ENCODE measurements at places on chromosomes 4 and X.

- DNase-seq = peak; percentile 58
Observed at GRCh38 chr4:118772081-118772766, 63.7 kb downstream of the SEC24D start.

- DNase-seq = no peak
Observed at GRCh38 chr4:157574606-157575005, 354.1 kb downstream of the GRIA2 start.

DNA sequence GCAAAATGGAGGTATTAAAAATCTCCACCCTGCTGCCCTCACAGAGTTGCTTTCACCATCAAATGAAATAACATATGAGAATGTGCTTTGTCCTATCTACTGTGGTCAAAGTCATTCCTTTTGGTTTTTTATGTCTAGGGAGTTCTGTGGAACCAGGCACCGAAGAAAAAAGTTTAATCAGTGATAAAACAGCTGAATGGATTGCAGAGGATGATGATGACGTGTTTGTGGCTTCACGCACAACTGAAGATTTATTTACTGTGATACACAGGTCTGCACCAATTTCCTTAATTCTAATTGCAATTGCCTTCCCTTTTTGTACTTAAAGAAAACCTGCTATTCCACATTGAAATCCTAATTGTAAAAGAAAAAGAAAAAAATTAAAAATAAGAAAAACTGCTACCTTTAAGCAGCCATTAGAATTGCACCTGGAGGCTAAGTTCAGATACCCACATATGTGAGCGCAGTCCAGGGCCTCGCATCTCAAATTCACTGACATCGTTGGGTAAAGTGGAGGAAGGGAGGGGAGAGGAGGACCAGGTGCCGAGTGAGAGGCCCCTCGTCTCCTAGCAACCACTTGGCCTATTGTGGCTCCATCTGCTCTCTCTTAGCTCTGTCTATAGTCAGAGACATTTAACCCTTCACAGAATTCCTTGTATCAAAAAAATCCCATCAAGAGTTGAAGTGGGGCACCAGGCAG, 10.5 kb upstream of the RTL5 start:
- peak; percentile 17 for DNase-seq

- no peak for DNase-seq
Observed at GRCh38 chr4:161444626-161445025, 719.2 kb downstream of the FSTL5 start.

DNA sequence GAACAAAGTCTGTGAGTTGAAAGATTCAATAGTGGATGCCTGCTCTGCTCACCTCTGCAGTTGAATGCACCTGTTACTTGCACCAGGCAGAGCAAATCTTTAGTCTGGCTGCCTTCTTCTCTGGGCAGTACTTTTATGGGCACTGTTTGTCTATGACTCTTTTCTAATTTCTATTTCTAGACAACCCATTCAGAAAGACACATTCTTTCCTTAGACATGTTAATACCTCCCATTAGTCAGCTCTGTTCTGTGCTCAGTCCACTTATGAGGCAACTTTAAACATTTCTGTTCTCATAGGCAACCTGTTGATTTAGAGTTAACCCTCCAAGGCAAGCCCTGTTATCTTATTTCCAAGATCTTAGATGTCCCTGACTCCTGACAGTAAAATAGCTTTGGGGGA, 108.9 kb downstream of the SYNPO2 start:
- no peak for DNase-seq

DNA sequence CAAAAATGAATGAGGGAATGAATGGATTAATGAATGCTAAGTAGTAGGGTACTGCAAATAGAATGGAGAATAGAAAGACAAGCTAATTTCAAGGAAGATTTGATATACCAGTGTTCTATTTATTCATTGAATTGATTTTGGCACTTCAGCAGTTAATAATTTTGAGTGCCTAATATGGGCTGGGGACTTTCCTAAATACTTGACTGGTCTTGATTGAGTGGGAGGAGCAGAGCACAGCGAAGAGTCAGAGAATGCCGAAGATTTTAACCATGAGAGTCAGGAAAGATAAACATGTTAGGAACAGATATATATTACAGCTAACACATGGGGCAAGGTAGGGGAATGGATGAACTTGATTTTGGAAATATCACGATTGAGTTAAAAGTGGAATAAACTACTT, 10.6 kb downstream of the IL15 start:
- no peak for DNase-seq

- no peak for DNase-seq
Observed at GRCh38 chrX:64437218-64437617, 42.0 kb upstream of the MTMR8 start.

DNA sequence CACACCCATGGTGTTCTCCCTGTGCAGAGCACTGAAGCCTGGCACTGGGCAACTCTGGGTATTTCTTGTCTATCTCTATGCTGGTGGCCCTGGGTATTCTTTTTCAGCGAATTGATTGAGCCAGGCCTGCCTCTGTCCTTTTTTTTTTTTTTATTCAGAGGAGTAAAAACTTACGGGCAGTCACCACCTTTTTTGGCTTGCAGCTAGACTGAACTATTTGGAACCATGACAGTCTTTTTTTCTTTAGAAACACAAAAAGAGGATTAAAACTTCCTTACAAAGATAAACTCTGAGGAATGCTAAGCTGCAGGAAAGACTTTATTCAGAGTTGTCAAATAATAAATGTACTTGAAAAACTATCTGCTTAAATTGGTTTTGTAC, 119.2 kb upstream of the STIM2 start:
- DNase-seq = peak; percentile 17

GRCh38 chr4:183136855-183137254, 37.8 kb downstream of the WWC2 start:
- DNase-seq = no peak

- no peak for DNase-seq
Observed at GRCh38 chr4:184395971-184396391, 78.4 kb downstream of the IRF2 start.

DNA sequence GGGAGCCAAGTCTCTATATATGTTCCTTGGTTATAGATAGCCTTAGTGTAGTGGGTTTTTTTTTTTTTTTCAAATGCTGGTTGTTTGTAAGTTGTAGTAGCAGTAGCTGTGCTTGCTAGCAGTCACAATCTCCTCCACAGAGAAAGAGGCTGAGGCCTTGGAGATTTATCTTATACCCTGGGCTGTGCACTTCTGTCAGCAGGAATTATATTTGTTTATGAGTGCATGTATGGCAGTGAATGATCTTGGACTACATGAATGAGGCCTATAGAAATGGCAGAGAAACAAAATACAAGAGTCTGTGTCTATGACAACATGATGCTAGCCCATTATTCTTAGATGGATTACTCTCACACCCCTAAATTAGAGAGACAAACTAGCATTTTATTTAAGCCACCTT, 1674.2 kb upstream of the ADGRL3 start:
- DNase-seq = no peak

DNA sequence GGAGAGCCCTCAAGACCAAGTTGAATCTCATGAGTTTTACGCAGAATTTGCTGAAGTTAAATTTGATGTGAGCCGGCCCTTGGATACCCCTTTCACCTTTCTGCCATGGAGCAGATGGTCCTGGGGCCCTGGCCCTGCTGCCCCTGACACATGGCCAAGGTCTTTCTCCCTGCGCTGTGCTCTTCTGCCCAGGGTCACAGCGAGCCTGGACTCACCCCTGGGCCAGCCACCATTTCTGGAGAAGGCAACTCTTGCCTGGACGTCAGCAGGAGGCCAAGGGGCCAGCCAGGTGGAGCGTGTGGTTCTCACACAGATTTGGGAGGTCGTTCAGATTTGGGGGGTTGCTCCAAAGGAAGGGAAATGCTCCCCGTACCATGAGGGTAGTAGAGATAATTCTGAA, 30.0 kb downstream of the PCGF3 start:
- DNase-seq = no peak

DNA sequence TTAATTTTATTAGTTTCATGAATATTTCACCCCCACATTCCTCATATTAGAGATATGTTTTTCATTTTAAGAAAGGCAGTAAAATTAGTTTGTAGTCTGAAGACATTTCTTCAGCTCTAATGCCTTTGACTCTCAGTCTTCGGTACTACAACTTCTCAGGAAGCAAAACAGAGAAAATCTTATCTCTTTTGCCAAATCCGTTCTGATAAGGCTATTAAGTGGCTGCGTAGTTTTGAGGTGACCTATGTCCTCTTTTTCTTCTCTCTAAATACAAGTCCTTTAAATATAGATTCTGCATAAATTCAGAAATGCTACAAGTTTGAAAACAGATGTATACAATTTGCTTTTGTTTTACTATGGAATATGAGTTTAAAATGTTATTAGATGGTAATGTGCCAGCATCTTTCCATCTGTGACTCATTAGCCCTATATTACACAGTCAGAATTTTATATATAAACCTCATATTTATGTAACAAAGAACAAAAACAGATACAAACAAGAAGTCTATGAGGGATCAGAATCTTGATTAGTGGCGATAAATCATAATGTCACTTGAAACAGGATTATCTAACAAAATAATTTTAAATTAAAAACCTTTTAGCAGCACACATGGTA, 181.2 kb upstream of the ETNPPL start:
- no peak for DNase-seq

GRCh38 chr4:138910914-138911336, 104.7 kb upstream of the NOCT start:
- peak; percentile 47 for DNase-seq

DNA sequence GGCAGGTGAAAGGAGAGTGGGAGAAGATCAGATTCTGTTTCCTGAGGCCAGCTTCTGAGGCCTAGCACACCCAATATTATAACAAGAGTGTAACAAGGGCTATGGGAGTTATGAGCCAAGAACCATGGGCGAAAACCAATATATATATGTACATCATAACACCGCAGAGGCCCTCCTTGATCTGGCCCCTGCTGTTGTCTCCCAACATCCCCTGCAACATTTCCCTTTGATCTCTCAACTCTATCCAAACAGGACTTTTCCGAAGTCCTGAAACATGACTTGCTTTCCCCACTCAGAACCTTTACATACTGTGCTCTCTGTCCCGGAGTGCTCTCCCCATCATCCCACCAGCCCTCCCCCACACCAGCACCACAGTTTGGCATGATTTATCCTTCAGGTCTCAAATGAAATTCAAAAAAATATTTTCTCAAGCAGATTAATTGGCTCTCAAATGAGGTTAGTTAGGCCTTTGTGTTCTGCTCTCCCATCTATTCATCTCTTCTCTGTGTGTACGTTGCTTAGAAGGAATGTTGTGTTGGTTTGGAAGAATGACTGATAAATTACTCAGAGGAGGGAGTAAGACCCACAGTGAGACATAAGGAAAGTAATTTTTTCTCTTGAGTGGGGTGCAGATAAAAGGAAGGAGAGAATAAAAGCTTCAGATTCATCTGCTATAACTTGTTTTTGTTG, 58.1 kb upstream of the SMIM10 start:
- DNase-seq = no peak

- DNase-seq = no peak
Observed at GRCh38 chrX:7264399-7264798, 116.4 kb upstream of the PUDP start.

DNA sequence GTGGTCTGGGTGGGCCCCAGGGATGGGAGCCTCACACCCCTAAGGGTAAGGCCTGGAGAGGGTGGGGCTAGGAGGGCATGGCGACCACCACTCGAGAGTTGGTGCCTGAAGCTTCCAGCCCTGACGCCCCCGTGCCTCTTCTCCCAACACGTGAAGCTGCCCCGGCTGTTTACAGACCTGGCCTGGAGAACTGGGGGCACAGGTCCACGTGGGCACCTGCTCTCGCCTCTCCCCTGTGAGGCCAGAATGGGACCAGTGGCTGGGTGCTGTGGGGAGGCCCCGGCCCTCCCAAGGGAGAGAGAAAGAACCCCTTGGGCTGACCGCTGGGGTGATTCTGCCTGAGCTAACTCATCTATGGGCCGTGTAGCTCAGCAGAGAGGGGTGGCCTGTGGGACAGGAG, 15.5 kb downstream of the NAT8L start:
- no peak for DNase-seq

GRCh38 chrX:31500921-31501320, 429.1 kb upstream of the FTHL17 start:
- DNase-seq = peak; percentile 3

GRCh38 chr4:153512952-153513500, 46.9 kb downstream of the TMEM131L start:
- DNase-seq = no peak

DNA sequence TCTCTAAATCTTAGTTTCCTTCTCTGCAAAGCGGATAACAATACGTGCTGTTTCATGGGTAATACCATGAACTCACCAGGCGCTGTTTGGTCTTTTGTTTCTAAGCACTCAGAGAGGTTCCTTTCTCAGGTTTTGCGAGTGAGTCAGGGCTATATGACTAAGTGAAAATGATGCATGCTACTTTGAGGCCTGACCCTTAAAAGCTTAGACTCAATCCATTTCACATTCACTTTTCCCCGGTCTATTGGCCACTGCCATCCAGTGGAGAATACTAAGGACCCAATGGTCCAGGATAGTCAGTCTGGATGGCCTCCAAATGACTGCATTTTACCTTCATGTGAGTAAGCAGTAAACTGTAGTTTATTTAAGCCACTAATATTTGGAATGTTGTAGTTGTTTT, 400.8 kb upstream of the SLIT2 start:
- peak; percentile 6 for DNase-seq

GRCh38 chr4:145736241-145736831, 56.4 kb downstream of the C4orf51 start:
- DNase-seq = no peak

DNA sequence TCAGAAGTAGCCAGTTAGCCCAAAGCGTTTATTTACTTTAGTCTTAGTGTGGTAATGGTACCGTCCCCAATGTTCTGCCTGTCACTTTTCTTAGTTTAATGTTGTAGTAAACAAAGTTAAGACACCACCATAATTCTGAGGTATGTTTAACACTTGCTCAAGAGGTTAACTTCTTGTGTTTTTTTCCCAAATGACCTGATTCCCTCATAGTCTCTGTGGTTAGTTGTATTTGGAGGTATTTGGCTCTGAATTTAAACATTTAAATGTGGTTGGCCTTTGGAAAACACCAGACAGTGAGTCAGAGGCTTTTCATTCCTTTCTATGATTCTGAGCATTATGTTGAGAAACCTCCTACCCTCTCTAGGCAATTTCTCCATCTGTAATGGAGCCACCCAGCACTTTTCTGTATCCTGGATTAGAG, 47.9 kb downstream of the CXCL1 start:
- DNase-seq = no peak

DNA sequence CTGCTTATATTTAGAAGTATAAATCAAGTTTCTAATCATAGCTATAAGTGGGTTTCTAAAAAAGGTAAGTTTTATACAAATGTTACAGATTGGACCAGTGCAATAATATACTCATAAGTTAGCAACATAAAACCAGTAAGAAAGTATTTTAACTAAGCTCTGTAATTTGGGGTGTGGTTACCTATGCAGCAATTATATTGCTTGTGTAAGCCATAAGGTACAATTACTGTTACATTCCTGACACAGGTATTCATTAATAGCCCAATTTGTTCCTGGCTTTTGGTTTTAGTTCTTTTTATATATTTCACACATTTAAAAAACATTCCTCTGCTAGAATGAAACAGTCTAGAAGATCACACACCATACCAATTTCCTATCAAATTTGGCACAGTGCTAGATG, 115.1 kb downstream of the FRYL start:
- DNase-seq = no peak

- no peak for DNase-seq
Observed at GRCh38 chr4:180695851-180696250, 1547.4 kb upstream of the TENM3 start.

- DNase-seq = no peak
Observed at GRCh38 chr4:141913928-141914327, 277.5 kb downstream of the IL15 start.

All from iPS-NIHi11 (cell line).